ENCODE measurements at places on chromosomes 7 and 10.

DNA sequence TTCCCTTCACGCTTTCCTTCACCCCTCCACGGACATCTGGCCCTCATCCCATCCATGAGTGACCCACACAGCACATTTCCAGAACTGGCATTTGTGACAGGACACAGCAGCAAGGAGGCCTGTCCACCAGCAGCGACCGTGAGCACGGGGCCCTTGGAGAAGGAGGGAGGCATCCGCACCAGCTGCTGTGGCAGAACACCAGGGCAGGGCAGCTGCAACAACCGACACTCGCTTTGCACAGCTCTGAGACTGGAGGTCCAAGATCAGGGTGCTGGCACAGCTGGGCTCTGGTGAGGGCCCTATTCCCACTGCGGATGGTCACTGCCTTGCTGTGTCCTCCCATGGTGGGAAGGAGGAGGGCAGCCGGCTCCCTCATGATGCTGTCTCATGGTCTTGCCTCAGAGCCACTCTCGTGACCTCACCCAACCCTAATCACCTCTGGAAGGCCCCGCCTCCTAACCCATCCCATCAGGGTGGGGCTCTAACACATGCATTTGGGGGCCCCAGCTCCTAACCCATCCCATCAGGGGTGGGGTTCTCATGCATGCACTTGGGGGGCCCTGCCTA is 36.7 kb downstream of the PTPRN2 start:
- no peak for DNase-seq

GRCh38 chr7:38660427-38661099 is 29.4 kb upstream of the AMPH start:
- DNase-seq: peak; percentile 35

DNA sequence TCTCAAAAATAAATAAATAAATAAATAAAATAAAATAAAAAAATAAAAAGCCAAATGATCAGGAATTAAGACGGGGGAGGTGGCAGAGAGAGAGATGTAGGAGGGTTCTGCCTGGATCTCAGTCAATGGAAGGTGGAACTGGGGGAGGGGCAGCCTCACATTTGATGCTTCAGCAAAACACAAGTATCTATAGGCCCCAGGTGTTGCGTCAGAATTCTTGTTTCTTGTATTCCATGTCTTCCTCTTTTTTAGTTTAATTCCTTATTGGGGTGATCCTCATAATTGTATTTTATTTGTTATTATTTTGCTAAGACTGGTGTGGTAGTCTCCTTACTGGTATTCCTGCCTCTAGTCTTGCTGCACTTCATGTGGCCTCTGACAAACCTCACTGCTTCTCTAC is 41.4 kb upstream of the SMARCD3 start:
- DNase-seq: no peak

- DNase-seq: peak; percentile 69
These were observed 42.1 kb downstream of the CYP26A1 start for GRCh38 chr10:93115661-93116383.

DNA sequence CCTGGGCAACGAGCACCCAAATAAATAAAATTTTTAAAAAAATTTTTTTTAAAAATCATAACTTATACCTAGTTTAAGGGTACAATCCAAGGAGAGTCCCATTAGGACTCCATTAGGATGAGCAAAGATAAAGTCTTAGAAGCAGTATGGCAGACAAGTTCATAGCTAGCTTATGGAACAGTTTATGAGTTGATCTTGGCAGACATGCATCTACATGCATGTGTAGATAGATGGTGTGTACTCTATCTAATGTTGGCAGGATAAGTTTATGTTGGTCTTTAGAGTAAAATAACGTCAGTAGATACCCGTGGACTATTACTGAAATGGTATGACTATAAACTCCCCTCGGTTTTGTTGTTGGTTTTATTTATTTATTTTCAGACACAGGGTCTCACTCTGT is 40.2 kb downstream of the NSUN6 start:
- DNase-seq: no peak

DNA sequence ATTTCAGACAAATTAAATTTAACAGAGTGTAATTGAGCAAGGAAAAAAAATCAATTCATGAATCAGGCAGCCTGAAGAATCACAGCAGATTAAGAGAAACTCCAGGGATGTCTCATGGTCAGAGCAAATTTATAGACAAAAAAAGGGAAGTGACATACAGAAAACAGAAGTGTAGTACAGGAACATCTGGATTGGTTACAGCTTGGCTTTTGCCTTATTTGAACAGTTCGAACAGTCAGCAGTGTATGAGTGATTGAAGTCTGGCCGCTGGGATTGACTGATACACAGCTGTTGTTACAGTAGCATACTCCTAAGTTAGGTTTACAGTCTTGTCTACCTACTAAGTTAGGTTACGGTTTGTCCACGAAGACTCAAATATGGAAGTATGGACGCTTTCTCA is 255.3 kb downstream of the HPSE2 start:
- no peak for DNase-seq

GRCh38 chr7:192701-193480 is 520 bp downstream of the FAM20C start:
- no peak for DNase-seq

GRCh38 chr7:143884969-143885559 is 16.9 kb downstream of the TCAF1 start:
- DNase-seq: no peak

GRCh38 chr7:90383422-90383821 is 19.8 kb upstream of the CLDN12 start:
- no peak for DNase-seq

- no peak for DNase-seq
These were observed 146.2 kb downstream of the SGMS1 start for GRCh38 chr10:50477287-50478203.

GRCh38 chr7:85736085-85736484 is 549.2 kb upstream of the SEMA3D start:
- DNase-seq: no peak

DNA sequence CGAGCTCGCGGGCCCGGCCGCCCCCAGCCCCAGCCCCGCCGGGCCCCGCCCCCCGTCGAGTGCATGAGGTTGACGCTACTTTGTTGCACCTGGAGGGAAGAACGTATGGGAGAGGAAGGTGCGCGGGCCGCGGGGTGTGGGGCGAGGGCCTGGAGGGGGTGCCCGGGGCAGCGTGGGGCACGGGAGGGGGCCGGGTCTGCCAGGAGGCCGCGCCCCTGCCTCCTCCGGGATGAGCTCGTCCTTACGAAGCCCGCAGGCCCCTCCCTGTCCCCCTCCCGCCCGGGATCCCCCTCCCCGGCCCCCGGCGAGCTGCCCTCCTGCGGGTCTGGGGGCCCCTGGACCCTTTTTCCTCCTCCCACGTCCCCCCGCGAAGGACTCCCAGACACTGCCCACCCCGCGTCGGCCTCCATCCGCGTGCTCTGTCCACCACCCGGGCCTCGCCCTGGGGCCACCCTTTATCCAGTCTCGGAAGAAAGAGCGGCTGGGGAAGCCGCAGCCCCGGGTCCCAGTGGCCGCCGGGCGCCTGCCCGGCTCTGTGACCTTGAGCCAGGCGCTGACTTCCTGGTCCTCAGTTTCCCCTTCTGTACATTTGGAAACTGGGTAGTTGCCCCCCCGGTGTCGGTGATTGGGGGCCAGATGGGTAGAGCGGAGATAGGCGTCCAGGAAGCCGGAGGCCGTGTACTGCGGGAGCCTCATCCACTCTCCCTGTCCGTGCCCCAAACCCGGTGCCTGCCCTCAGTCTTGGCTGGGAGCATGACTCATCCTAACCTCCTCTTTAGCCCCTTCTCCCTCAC is 521 bp downstream of the LIMK1 start:
- DNase-seq: no peak

GRCh38 chr10:4191894-4192293 is 406.9 kb upstream of the KLF6 start:
- DNase-seq: no peak

DNA sequence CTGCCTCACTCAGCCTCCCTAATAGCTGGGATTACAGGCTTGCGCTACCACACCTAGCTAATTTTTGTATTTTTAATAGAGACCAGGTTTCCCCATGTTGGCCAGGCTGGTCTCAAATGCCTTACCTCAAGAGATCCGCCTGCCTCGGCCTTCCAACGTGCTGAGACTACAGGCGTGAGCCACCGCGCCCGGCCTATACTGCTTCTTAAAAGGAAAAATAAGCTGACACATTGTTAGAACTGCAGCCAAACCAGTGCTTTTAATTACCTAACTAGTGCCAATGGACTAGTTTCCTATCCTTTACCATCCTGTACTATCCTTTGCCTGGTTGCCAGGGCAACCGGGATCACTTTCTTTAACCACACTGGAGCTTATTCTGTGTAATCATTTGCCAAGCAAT is 108.0 kb downstream of the LRRTM3 start:
- no peak for DNase-seq

DNA sequence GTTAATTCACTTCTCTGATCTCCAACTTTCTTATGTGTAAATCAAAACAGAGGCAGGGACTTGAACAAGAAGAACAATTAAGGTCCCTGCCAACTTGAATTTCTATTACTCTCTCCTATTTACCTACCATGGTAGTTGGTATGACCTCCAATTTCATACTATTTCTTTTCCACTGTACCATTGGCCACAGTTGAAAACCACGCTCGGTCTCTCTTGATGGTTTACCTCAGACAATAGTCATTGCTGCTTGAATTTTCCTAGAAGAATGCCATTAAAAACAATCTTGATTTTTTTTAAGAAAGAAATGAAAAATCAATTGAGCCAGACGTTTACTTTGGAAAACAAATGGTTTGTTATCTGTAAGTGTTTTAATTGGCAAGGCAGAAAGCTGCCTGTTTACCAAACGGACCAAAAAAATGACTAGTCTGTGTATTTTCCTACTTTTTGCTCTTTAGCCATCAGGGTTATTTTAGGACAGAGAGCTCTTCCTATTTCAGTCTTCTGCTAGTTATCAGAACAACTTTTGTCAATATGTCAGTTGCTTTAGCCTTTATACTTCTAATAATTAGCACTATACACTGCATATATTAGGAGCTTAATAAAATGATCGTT is 157.5 kb upstream of the PLXDC2 start:
- no peak for DNase-seq

GRCh38 chr10:102327641-102328040 is 67.9 kb upstream of the NFKB2 start:
- no peak for DNase-seq

GRCh38 chr7:28168393-28169158 is 12.0 kb downstream of the JAZF1 start:
- no peak for DNase-seq

DNA sequence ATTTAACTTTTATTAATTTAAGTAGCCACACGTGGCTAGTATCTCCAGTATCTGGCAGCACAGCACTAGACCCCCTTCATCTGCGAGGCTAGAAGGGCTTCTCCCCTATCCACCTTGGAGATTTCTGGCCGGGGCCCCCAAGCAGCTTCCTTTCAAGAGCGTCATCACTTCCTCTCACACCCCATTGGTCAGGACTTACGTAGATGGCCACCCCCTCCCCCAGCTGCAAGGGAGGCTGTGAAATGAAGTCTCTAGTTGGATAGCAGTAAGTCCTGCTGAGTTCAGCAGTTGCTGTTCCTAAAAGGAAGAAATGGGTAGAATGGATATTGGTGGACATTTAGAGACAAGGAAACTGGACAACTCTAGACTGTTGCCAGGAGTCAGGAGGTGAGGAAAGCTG is 33.8 kb upstream of the COMTD1 start:
- DNase-seq: no peak

- peak; percentile 30 for DNase-seq
These were observed 86.4 kb upstream of the GNA12 start for GRCh38 chr7:2930310-2931033.

GRCh38 chr10:11106621-11107374 is 89.1 kb downstream of the CELF2 start:
- no peak for DNase-seq

GRCh38 chr7:42161719-42162118 is 75.3 kb downstream of the GLI3 start:
- DNase-seq: no peak

DNA sequence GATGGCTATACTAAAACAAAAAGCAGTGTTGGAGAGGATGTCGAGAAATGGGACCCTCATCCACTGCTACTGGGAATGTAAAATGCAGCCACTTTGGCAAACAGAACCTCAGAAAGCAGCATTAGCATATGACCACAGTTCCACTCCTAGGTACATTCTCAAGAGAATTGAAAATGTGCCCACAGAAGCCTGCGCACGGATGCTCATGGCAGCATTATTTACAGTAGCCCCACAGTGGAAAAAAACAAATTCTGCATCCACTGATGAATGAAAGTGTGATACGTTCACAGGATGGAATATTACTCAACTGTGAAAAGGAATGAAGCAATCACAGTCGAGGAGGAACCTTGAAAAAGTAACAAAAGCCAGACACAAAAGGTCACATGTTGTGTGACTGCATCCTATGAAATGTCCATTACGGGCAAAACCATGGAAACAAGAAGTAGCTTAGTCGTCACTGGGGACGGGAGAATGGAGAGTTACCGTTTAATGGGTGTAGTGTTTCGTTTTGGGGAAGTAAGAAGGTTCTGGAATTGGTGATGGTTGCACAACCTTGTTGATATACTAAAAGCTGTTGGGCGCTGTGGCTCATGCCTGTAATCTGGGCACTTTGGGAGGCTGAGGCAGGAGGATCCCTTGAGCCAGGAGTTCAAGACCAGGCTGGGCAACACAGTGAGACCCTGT is 2.5 kb upstream of the UPK3B start:
- DNase-seq: no peak

GRCh38 chr10:128866551-128866950 is 600.5 kb upstream of the MGMT start:
- DNase-seq: no peak

GRCh38 chr7:13148548-13148947 is 461.1 kb downstream of the ARL4A start:
- no peak for DNase-seq

DNA sequence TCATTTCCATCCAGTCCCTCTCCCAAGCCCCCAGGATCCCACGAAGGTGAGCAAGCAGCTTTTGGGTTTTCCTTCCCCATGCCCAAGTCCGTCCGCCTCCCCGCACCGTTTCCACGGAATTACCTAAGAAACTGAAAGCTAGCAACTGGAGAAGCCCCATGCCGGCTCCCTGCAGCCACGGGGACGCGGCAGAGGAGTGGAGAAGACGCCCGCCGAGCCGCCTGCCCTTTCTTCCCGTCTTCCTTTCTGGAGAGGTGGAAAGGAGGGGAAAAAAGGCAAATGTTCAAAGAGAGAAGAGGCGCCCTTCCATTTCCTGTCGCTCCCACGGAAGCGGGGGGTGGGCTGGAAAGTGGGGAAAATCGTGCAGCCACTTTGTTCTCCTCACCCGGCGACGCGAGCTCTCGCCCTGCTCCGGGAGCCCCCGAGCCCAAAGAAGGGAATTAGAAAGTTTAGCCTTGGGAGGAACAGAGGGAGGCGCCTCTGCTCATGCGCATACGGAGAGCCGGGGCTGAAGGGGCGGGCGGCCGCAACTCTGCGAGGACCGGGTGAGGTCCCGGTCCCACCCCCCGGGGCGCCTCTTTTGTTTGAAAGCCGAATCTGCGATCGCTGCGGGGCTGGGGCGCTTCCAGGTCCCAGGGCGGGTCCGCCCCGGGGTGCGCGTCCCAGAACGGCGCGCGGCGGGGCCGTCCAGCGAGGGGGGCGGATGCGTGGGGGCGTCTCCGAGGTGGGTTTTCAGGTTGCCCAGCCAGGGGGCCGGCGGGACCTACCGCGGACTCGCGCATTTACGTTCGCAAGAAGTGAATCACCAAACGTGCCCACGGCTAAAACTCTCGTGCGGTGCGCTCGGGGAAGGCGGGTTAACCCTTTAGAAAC is at the start of gene LAMB1:
Gene LAMB1 (minus strand): TSS at position 436 of the 873 bp plus-strand sequence. CDS start 276 bp downstream, at position 160.
- peak; percentile 84 for DNase-seq

Data from heart left ventricle (tissue), 16 donors.